ENCODE measurements at places on chromosomes 1 and 21. TPM values are rescaled to one million over a fixed set of nuclear protein-coding genes. Genes with fewer than 3 reads are reported as not detected.

KCNE2 gene
- not detected for total RNA-seq

CEPT1 gene
- 37.3 TPM for total RNA-seq

SYCP1 gene
- not detected for total RNA-seq

PDC gene
- total RNA-seq, result not detected

C1QTNF12 gene
- total RNA-seq, result 0.36 TPM

MAP10 gene
- total RNA-seq, result 2.7 TPM

PALMD gene
- total RNA-seq, result 5.6 TPM

SLC35D1 gene
- 13.0 TPM for total RNA-seq

RGS4 gene
- 130 TPM for total RNA-seq

CFAP141 gene
- total RNA-seq, result not detected

MYCL gene
- total RNA-seq, result 0.88 TPM

RPS6KA1 gene
- 2.4 TPM for total RNA-seq

TCHH gene
- not detected for total RNA-seq

CFAP57 gene
- not detected for total RNA-seq

ADAMTS5 gene
- 39.1 TPM for total RNA-seq

NLRP3 gene
- 0.36 TPM for total RNA-seq
